ENCODE measurements at places on chromosomes 2 and 18.

- DNase-seq = no peak
Measured at GRCh38 chr2:44753552-44754285, 187.8 kb upstream of the SIX3 start.

DNA sequence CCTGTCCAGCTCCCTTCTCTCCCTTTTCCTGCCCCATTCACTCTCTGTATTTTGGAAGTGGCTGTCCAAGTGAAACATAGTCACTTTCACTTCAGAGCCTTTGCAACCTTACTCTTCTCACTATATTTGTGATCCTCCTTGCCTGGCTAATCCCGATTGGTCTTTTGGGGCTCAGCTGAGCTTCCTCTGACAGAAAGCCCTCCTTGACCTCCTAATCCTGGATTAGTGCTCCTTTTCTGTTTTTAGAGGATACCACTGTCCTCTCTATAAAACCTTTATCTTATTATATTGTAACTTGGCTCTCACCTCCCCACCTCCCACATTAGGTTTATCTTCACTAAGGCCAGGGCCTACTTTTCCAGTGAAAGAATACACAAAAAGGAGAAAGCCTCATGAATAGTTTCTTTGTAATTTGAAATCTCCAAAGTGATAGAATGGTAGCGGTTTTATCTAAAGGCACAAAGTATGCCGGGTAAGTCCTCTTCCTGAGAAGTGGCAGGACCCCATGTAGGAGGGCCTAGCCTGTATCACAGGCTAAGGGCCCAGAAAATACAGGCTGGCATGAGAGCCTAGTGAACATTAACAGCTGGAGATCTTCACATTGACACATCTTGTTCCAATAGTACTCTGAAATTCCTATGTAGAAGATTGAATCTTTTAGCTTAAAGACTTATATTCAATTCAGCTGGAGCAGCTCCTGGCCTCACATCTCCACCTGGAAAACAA lies 83.1 kb upstream of the GAREM1 start:
- DNase-seq = no peak

DNA sequence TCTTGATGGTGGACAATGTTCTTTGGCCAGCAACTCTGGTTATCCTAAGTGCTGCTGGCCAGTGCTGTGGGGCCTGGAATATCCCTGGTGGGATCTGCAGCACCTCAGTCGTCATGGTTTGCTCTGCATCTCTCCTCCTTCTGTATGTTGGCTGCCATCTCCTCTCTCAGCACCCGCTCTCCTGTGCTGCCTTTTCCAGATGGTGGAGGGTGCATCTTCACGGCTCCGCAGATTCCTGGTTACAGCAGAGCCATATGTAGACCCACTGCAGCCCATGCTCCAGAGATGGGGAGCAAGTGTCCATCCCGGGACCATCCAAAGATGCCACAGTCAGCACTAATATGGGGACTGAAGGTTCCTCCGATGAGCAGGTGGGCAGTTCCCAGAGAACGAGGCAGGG lies 90.0 kb downstream of the VAPA start:
- no peak for DNase-seq

- DNase-seq = no peak
Measured at GRCh38 chr18:8769509-8770095, 64.2 kb downstream of the MTCL1 start.

- DNase-seq = no peak
Measured at GRCh38 chr18:48582946-48583345, 44.1 kb downstream of the CTIF start.

GRCh38 chr2:174338671-174339560 lies 4.2 kb downstream of the SP9 start:
- no peak for DNase-seq

DNA sequence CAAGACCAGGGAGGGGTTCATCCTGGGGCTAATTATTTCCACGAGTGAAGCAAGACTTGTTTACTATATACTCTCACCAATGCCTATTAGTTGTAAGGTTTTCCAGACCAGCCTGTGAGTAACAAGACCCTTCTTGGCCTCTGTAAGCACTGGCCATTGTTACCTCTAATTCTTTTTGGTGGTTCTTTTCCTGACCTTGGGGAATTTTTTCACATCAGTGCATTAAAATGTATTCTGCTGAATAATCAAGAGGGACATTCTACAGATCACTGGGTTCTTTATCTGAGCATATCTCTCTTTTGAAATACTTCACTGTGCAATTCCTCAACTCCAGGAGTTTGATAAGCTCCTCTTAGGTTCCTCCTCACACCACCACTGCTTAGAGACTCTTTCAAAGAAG lies 909.9 kb upstream of the ACVR2A start:
- DNase-seq = no peak

- DNase-seq = no peak
Measured at GRCh38 chr2:42848265-42848664, 55.9 kb upstream of the HAAO start.

DNA sequence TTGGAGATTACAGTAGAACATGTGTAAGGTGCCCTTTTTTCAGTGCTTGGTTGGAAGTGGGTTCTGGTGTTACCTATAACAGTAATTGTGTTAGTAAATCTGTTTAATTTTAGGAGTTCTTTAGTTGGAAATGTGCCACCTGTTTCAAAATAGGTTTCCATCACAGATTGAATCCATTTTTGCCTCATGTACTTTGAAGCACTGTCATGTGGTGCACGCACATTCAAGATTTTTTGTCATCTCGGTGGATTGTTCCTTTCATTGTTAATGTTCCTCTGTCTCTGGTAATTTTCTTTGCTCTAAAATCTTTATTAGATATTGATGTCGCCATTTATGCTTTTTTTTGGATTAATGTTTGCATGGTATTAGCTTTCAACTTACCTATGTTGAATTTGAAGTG lies 1.3 kb downstream of the ATP9B start:
- no peak for DNase-seq

DNA sequence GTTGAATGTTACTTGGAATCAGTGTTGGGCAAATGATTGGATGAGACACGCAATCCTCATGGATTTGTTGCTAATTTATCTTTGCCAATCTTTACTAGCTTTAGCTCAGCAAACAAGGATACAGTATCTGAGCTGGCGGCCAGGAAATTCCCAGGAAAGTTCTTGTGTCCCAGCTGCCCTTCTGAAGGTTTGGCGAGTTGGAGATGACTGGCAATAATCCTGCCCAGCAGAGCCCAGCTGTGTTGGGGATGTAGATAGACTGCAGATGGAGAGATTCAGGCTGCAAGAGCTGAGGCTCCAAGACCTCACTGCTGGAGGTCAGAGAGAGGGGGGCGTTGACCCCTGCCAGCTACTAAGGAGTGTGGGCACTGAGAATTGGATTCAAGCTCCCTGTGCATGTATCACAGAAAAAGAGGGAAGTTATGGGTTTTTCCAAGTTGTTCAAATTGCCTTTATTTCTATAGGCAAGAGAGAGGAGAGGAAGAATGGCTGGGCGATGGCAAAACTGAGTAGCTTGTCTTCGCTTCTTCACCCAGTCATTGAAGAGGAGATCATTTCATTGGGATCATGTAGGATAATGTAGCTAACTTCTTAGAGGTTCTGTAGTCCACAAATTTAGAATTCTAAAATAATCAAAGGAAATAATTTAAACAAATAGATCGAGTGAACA lies 506.8 kb upstream of the LRATD1 start:
- no peak for DNase-seq

DNA sequence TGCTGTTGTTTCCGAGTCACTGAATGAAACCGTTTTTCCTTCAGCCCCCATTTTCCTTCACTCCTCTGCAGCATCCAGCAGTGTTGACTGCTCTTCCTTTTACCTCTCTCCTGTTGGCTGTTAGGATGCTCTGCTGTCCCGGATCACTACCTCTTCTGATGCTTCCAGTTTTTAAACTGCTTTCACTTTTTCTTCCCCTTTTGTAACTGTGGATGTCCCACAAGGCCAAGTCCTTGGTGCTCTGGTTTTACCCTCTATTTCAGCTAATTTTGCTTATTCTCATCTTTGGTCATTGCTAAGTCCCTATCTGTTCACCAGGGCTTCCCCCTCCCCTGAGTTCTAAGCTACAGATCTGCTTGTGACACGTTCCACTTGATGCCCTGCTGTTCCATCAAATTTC lies 39.4 kb upstream of the MAP4K3 start:
- DNase-seq = no peak

DNA sequence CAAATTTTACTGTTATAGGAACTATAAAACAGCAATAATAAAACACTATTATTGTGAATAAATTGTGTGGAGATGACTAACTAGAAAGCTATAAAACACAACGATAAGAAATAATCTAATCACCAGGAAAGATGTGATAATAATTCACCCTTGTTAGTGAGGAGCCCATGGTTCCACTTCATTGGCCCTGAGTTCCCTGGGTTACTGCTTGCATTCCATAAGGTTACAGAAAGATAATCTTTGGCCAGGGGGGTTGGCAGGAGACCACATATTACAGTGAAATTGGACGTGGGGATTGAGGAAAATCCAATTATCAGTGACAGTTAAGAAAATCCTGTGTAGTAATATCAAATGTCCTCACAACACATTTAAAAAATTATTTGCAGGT lies 2.5 kb upstream of the CPO start:
- DNase-seq = no peak

- no peak for DNase-seq
Measured at GRCh38 chr18:650428-650858, 7.0 kb upstream of the TYMS start.

GRCh38 chr18:615773-616172 lies 19.0 kb downstream of the CLUL1 start:
- DNase-seq = peak; percentile 33

- no peak for DNase-seq
Measured at GRCh38 chr2:239456940-239457339, 56.1 kb upstream of the HDAC4 start.

DNA sequence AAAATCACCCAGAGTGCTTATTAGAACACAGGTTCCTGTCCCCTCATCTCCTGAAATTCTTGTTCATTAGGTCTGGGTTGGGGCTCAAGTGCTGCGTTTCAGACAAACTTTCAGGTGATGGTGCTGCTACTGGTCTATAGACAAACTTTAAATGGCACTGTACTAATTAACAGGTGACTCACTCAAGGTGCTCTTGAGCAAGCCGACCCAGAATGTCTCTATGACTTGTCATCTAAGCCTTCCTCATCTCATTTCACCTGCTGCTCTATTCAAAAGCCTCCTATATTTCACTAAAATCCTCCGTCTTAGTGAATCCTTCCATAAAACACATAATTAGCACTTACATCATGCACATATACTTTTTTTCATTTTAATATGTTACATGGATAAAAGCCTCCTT lies 29.9 kb upstream of the STK39 start:
- no peak for DNase-seq

DNA sequence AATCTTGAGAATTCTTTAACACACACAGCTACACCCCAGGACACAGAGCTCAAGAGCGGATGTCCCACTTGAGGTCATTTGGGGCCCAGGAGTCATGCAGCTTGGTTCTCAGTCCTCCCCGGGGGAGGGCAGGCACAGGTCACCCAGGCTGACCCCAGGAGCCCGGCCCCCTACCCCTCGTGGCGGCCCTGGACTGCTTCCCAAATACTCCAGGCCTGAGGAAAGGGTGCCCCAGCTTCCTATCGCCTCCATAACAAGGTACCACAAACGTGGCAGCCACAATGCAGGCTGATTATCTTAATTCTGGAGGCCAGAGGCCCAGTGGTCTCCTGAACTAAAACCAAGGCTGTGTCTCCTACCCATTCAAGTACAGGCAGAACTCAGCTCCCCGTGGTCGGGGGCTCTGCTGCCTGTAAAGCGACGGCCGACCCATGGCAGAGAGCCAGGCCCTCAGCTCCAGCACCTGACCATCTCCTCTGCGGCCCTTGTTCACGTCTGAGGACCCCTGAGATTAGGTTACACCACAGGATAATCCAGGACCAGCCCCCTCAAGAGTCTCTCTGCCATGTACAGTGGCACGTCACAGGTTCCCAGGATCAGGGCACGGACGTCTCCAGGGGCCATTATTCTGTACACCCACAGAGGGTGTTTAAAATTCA lies 10.5 kb downstream of the SLC66A2 start:
- no peak for DNase-seq

DNA sequence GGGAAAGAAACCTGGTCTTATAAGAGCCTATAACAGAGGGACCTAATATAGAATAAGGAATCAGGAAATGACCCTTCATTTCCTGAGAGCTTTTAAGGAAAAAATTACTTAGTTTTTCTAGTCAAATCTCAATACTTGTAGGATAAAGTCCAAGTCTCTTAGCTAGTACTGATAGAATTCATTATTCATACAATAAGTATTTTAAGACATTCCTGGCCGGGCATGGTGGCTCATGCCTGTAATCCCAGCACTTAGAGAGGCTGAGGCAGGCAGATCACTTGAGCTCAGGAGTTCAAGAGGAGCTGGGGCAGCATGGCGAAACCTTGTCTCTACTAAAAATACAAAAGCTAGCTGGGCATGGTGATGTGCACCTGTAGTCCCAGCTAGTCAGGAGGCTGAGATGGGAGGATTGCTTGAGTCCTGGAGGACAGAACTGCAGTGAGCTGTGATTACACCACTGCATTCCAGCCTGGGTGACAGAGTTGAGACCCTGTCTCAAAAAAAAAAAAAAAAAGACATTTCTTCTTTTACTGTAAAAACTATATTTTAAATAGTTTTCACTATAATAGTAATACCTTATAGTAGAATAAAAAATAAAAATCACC lies 3.2 kb downstream of the RAB3GAP1 start:
- DNase-seq = no peak

DNA sequence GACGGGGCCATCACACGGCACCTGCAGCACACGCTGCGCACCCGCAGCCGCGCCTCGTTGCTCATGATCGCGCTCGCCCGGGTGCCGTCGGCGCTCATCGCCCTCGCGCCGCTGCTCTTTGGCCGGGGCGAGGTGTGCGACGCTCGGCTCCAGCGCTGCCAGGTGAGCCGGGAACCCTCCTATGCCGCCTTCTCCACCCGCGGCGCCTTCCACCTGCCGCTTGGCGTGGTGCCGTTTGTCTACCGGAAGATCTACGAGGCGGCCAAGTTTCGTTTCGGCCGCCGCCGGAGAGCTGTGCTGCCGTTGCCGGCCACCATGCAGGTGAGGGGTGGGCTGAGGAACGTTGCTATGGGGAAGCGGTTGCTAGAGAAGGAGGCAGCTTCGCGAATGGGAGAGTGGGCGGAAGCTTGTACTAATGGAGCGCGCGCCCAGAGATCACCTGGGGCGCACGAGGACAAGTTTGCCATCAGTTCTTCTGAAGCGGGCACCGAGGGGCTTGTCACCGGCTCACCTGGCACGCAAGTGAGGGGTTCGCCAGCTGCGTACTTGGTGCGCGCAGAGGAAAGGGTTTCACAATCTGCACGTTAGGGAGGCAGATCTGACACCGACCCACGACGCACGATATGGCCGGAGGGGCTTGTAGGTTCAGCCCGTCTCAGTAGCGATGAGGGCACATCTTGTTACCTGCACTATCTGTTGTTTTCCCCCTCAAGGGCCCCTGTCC lies 45.6 kb downstream of the DDX18 start:
- DNase-seq = no peak

GRCh38 chr2:10233131-10234012 lies 69.3 kb upstream of the HPCAL1 start:
- no peak for DNase-seq

DNA sequence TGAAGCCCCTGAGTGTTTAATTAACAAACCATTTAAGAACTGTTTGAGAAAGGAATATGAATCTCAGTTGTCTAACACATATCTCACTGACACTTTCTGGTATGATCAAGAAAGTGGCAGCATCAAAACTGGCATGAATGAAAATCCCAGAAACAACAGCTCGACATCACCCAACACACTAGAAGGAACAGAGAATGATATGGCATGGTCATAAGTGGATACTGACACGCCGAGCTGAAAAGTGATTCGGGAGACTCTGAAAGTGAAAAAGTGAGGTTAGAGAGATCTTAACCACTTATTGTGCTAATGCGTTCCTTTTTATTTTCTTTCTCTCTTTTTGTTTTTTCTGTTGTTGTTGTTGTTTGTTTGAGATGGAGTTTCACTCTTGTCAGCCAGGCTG lies 37.9 kb downstream of the MRPL35 start:
- no peak for DNase-seq

- DNase-seq = no peak
Measured at GRCh38 chr2:149732001-149732685, 144.6 kb upstream of the MMADHC start.
